ENCODE measurements at places on chromosomes 5 and 9. TPM values are rescaled to one million over a fixed set of nuclear protein-coding genes. Genes with fewer than 3 reads are reported as not detected.

The TMEM252 gene
- not detected for total RNA-seq

GRCh38 chr9:32665101-32665500 lies 29.6 kb upstream of the TAF1L start:
- DNase-seq = no peak

The TRPM3 gene
- total RNA-seq = under 0.01 TPM

GRCh38 chr5:22650511-22650910 lies 202.6 kb downstream of the CDH12 start:
- no peak for DNase-seq

The NR4A3 gene
- 5.1 TPM for total RNA-seq

- DNase-seq = no peak
These were observed 403.3 kb upstream of the PTPRD start for GRCh38 chr9:11016081-11016480.

GRCh38 chr5:36998578-36998977 lies 122.0 kb downstream of the NIPBL start:
- DNase-seq = no peak

- no peak for DNase-seq
These were observed 1.4 kb downstream of the CDC37L1 start for GRCh38 chr9:4680750-4681149.

The GAS1 gene
- total RNA-seq = 0.27 TPM

DNA sequence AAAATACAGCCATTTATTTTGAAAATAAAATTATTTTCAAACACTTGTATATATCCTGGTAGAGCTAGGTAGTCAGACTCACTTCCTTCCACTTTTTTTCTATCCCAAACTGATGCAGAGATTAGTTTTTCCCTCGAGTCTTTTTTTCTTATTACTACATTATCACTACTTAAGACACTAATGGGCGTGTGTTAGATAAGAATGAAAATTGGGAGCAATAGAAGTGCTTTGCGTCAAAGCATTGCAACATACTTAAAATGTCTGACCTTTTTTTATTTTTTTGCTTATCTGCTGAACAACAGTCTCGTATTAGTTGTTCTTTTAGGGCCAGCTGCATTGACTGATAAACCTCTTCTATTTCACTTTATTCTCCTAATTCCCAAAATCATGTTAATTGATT lies 1278.7 kb downstream of the CDH12 start:
- no peak for DNase-seq

DNA sequence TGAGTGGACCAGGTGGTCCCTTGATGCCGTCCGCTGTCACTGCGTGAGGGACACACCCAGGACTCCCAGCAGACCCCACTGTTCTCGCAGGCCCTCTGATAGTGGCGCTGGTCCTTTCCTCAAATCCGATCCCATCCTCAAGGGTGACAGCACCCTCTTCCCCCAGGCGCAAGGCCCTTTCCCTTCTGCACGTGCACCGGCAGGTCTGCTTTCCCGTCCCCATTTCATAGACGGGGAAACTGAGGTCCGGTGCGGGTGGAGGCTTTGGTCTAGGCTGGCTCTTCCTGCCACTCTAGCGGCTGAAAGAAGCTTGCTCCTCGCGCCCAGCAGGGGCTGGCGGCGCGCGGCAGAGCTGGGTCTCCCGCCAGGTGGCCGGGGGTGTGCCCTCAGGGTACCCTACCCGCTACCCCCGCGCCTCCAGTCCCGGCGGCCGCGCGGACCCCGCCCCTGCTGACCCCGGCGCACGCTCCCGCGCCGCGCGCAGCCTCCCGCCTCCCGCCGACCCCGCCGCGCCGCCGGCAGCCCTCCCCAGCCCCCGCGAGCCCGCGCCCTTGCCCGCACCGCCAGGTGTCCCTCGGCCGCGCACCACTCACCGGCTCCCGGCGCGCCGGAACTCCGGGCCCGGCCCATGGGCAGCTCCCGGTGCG lies 453 bp downstream of the RASGEF1C start:
- peak; percentile 39 for DNase-seq

DNA sequence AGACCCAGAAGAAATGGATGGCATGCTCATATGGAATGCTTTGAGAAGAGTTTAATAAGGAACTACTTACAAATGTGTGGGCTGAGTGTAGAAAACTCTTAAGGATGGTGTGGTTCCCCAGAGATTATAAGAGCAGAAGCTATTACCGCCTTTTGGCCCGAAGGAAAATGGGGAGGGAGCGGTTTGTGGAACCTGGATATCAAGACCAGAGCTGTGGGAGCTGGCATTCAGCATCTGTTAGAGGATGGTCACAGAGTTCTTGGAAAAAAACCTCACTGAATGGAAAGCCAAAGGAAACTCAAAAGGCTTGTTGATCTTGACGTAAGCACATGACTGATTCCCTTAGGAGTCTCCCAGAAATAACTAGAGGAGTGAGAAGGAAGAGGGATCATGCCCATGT lies 151.0 kb downstream of the PJA2 start:
- DNase-seq = no peak

The NDUFS4 gene
- 45.8 TPM for total RNA-seq

The GRM6 gene
- total RNA-seq = not detected

DNA sequence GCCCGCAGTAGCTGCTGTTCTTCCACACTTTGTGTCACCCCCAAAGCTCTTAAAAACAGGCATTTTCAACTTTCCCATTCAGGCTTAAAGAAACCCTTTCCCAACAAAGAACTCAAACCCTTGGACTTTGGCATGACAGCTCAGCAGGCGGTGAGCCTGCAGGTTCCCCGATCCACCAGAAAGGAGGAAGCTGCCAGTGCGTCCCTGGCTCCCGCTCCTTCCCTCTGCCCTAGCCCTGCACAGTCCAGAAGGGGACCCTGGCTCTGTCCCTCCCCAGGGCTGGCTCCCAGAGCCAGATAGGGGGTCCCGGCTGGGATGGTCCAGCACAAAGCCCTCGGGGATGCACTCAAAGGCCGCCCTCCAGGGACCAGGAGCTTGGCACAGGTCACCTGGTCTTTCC lies 9.6 kb downstream of the SLC9A3 start:
- no peak for DNase-seq

Measured in hematopoietic multipotent progenitor cell (in vitro differentiated cells).